ENCODE measurements at places on chromosomes 6 and 20. TPM values are rescaled to one million over a fixed set of nuclear protein-coding genes. Genes with fewer than 3 reads are reported as not detected.

POPDC3 gene
- polyA plus RNA-seq: 19.0 TPM

ULBP3 gene
- 4.6 TPM for polyA plus RNA-seq

IMPG1 gene
- polyA plus RNA-seq: not detected

HLA-G gene
- polyA plus RNA-seq: not detected

VARS2 gene
- 31.2 TPM for polyA plus RNA-seq
